ENCODE measurements at places on chromosomes 7 and 10. TPM values are rescaled to one million over a fixed set of nuclear protein-coding genes. Genes with fewer than 3 reads are reported as not detected.

- DNase-seq: no peak
Measured at GRCh38 chr10:71737001-71737833, 17.6 kb upstream of the C10orf105 start.

DNA sequence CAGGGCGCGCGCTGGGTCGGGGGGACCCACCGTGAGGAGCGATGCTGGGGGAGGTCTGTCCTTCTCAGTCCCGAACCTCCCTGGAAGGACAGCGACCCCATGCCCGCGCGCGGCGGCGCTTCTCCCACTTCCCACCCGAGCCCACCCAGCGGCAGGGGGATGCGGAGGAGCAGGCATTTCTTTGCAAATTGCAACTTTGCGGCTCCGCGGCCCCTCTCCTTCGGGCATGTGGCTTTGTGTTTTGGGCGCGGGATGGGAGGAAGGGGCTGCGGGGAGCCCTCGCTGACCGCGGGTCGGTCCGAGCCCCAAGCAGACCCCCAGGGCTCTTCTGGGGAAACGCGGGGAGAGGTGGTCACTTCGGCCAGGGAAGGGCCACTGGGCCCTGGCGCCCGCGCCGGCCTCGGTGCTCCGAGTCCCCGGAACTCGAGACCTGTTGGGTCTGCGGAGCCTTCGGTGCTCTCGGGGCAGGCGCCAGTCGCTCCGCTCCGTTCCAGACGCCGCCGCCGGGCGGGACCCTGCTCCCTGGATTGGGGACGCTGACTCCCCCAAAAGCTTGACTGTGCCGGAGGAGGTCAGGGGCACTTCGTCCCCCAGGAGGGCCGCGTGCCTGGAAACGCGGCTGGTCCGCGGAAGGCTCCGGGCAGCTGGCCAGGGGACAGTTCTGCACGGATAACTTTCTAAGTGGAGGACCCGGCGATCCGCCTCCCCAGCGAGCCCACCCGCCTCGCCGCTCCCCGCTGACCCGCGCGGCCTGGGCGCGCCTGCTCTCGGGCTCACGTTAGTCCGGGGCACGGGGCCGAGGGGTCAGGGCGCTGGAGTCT lies 164.2 kb upstream of the DPP6 start:
- no peak for DNase-seq

GRCh38 chr7:83517035-83517700 lies 131.8 kb downstream of the SEMA3E start:
- DNase-seq: no peak

DNA sequence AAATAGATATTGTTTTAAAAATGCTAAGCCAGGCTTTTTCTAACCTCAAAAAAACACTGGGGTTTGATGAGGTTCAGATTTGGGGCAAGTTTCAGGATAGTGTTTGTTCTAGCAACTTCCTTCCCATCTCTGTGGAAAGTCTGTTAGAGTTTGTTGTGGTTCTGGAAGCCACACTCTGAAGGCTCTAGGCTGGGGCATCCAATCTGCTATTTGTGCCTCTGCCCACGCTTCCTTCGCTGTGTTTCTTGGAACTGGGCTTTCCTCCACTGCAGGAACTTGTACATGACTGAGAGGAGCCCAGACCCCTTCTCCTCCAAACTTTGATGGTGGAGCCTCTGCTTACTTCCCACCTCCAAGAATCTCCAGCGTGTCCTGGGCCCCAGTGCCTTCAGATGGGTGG lies 108.5 kb upstream of the SLC25A13 start:
- DNase-seq: no peak

DNA sequence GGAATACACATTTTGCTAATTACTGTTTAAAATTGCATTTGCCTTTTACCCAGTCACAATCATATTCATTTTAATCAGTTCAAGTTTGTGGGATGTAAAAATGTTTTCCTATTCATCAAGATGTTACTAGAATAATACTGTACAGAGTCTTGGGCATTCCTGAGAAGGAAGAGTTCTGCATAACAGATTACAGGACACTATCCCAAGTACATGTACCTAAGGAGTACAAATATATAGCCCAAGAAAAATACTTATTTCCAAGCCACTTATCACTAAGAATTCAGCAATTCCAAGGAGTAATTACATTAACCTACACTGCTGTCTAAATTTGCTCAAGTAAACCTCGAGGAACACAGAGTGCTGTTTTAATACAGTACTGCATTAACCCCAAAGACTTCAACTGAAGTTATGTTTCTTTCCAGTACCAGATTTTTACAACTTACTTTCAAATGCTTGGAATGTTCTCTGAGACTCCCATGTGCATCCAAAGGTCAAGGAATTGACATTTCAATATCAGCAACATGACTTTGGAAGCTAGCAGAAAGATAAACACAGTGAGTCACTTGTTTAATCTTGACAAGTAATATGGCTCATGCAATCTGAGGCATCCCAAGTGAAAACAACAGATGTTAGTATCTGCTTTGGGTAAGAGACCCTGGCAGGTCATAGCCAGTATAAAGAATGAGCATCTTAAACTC lies 125.4 kb upstream of the BET1 start:
- DNase-seq: no peak

- no peak for DNase-seq
Measured at GRCh38 chr10:89242345-89242684, 9.3 kb downstream of the LIPA start.

- DNase-seq: no peak
Measured at GRCh38 chr7:145151676-145152075, 315.8 kb upstream of the TPK1 start.

DNA sequence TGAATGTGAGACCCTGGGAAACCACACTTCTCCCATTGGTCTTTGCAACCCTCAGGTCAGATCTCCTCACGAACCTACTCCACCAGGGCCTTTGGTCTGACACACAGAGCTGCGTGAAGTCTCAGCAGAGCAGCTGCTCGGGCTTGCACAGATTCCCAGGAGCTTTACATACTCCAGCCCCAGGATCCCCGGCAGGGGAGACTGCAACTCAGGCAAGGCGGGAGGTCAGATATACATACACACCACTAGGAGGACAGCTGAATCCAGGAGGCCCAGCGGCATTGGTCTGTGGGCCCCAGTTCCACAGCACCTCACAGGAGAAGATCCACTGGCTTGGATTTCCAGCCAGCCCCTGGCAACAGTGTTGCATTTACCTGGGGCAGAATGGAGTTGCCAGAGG lies 239.2 kb downstream of the GPAM start:
- DNase-seq: no peak

GRCh38 chr7:32868116-32868515 lies 23.4 kb downstream of the KBTBD2 start:
- no peak for DNase-seq

DNA sequence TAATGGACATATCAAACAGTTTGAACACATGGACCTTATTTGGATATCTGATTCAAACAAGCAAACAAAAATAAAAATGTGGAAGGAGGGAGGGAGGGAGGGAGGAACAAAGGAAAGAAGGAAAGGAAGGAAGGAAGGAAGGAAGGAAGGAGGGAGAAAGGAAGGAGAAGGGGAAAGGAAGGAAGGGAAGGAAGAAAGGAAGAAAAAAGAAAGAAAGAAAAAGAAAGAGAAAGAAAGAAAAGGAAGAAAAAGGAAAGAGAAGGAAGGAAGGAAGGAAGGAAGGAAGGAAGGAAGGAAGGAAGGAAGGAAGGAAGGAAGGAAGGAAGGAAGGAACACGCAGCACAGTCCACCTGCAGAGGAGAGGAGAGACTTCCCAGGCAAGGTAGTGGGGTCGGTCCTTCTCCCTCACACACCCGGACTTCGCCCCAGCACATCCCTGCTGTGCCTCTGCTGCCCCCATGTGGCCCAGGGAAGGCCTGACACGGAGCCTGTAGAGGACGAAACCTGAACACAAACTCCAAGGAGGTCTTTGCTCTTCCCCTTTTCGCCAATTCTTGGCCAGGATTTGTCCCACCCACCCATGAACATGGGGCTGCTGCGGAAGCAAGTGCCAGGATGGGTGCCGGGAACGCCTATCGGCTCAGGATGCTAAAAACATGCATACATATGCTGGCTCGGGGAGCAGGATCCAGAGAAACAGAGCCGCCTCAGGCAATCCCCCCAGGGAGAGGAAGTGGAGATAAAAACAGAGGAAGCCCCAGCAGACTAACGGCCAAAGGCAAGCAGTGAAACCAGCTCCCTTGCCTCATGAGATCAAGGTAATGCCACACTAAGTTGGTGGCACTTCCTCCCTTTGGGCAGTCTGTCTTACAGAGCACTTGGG lies 52.3 kb upstream of the DGKI start:
- DNase-seq: peak; percentile 72

The NPY4R2 gene
- polyA plus RNA-seq: not detected

The RARRES2 gene
- polyA plus RNA-seq: not detected

The SGPL1 gene
- polyA plus RNA-seq: 16.3 TPM
